ENCODE measurements at places on chromosomes 5 and 9.

- DNase-seq, result no peak
- H3K36me3 ChIP-seq, result no peaks in the 10 kb centered on the region
- H3K4me3 ChIP-seq, result no peak overlapping the region
Observed at GRCh38 chr5:143585970-143586369, 182.5 kb upstream of the NR3C1 start.

- no peaks in the 10 kb centered on the region for H3K27me3 ChIP-seq
- DNase-seq, result no peak
- H3K36me3 ChIP-seq, result no peaks in the 10 kb centered on the region
- no peaks in the 10 kb centered on the region for H3K4me1 ChIP-seq
Observed at GRCh38 chr5:74194196-74194595, 446.3 kb downstream of the ENC1 start.

- no peaks in the 10 kb centered on the region for H3K36me3 ChIP-seq
- H3K27ac ChIP-seq, result no peak overlapping the region
- no peaks in the 10 kb centered on the region for H3K27me3 ChIP-seq
- no peak overlapping the region for H3K4me3 ChIP-seq
- DNase-seq, result no peak
Observed at GRCh38 chr5:61000887-61001286, 55.9 kb downstream of the NDUFAF2 start.

- H3K4me1 ChIP-seq, result no peaks in the 10 kb centered on the region
- H3K4me3 ChIP-seq, result no peak overlapping the region
- no peaks in the 10 kb centered on the region for H3K36me3 ChIP-seq
- H3K27me3 ChIP-seq, result no peaks in the 10 kb centered on the region
- DNase-seq, result no peak
Observed at GRCh38 chr5:100479079-100479688, 56.0 kb upstream of the FAM174A start.

GRCh38 chr5:179769271-179769670, 24.5 kb upstream of the LTC4S start:
- H3K36me3 ChIP-seq, result peaks cover 13% of the 10 kb centered on the region
- no peaks in the 10 kb centered on the region for H3K27me3 ChIP-seq
- no peak overlapping the region for H3K4me3 ChIP-seq
- DNase-seq, result no peak
